ENCODE measurements at places on chromosomes 2 and 18.

DNA sequence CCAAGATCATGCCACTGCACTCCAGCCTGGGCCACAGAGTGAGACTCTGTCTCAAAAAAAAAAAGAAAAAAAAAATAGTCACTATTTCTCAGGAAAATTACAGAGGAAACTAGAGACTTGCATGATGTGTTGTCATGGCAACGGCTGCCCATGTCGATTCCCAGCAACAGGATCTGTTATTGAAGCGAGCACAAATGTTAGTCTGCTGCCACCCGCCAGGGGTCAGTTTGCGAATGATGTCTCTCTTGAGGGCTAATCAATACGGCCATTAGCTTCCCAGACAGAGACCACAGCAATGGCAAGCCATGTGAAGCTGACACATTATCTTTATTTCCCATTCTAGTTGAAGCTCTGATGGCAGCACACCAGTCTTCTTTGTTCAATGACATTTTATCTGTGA is 32.4 kb upstream of the ACYP2 start:
- DNase-seq, result peak; percentile 39

DNA sequence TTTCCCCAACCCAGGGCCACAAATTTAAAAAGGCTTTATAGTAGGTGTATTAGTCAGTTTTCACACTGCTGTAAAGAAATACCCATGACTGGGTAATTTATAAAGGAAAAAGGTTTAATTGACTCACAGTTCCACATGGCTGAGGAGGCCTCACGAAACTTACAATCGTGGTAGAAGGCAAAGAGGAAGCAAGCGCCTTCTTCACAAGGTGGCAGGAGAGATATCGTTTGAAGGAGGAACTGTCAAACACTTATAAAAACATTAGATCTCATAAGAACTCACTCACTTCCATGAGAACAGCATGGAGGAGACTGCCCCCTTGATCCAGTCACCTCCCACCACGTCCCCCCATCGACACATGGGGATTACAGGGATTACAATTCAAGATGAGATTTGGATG is 70.4 kb downstream of the FECH start:
- DNase-seq, result no peak

GRCh38 chr2:159853101-159853500 is 55.1 kb upstream of the CD302 start:
- no peak for DNase-seq

DNA sequence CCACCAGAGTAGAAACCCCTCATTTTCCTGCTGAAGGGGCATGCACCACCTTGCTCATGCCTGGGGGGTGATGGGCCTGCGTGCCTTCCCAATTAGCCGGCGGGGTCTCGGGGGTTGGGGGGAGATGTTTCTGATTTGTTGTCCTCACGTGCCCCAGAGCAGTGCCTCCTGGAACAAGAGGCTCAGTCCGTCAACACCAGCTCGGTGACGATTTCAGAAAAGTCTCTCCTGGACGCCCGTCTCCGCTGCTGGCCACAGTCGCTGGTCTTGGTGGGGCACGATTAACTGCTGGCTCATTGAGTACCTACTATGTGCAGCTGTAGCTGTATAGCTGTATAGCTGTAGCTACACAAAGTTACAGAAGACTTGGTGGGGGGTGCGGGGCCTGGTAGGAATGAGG is 4.4 kb downstream of the ACKR3 start:
- DNase-seq, result no peak

DNA sequence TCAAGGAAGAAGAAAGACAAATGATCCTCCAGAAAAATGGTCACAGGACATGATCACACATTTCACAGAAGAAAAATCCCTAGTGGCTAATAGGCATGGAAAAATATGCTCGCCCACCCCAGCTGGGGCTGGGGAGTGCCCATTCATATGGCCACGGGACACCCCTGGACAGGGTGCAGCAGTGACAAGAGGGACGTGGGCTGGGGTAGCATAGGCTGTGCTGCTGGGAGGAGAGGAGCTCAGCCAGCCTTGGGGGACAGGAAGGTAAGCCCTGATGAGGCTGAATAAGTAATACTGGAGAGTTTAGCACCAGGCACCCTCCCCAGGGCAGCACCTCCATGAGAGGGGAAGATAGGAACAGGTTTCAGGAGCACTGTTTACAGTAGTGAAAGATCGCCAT is 254.9 kb upstream of the HS6ST1 start:
- DNase-seq, result no peak

DNA sequence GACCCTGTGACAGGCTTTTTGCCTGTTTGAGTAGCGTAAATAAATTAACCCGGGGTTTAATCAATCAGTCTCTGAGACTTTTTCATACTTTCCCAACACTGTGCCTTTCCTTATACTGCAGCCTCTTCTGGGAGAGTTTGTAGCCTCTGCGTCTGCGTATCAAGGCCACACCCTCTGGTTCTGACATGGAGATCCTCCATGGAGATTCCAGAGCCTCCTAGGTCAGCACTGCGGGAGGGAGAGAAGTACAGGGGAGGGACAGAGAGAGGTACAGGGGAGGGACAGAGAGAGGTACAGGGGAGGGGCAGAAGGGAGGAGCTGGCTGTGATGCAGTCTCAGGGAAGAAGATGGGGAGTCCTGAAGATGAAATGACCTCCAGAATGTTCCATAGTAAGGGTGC is 166.0 kb downstream of the ARL4C start:
- DNase-seq, result no peak

DNA sequence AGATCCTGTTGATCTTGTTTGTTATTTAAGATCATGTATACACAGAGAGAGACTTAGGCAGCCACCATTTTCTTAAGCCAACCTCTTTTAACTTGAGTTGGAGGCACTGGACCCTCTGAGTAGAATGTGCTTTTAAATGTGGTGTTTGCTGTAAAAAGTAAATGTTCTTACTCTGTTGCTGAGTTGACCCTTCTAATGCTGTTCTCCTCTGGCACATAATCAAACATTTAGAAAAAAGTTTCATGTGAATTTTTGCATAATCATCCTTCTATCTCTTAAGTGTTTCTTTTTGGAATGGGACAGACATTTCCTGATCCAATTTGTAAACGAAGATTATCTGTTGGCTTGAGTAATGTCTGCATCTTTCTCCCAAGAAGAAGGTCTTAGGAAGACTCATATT is 255.1 kb upstream of the ETAA1 start:
- no peak for DNase-seq

- no peak for DNase-seq
Measured at GRCh38 chr2:205914213-205915129, 171.5 kb downstream of the INO80D start.

GRCh38 chr2:229921101-229921891 is 513 bp downstream of the TRIP12 start:
- DNase-seq, result peak; percentile 69

GRCh38 chr2:209721497-209721896 is 50.1 kb upstream of the UNC80 start:
- DNase-seq, result no peak

DNA sequence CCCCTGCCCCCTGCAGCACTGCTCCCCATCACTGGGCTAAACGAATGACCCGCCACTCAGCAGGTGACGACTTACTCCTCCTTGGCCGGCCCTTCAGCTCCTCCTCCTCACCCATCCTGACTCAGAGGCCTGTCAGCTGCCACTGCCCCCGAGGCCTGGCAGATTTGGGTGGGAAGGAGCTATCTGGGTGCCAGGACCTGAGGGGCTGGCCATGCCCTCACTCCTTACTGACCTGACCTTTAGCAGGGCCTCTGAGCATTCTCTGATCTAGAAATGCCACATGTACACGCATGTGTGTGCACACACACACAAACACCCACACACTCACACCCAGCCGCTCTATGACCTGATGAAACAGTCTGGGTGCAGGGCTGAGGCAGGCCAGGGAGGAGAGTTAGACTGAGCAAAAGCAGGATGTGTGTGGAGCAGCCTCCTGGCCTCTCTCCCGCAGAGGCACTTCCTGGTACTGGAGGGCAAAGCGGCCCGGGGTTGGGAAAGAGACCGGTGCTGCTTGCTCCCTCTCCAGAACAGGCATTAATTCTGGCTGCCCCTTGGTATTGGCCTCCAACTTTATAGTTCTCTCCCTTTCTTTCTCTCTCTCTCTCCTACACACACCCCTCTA is 68.0 kb downstream of the ZFP36L2 start:
- no peak for DNase-seq

- no peak for DNase-seq
Measured at GRCh38 chr18:75141734-75142133, 67.2 kb downstream of the PTGR3 start.

DNA sequence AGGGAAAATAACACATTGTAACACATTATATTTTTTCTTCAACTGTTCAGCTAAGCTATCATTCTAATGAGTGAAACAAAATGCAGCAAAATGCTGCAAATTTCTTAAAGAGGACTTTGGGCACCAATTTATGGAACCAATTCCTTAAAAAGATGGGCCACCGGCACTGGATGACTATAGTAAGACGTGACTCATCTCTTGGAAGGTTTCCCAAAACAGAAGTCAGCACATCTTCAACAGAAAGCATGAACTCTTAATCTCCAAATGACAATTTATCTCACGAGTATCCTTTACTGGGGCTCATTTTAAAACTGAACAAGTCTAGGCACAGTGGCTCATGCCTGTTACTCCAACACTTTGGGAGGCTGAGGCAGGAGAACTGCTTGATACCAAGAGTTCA is 213.4 kb downstream of the CDH20 start:
- no peak for DNase-seq

DNA sequence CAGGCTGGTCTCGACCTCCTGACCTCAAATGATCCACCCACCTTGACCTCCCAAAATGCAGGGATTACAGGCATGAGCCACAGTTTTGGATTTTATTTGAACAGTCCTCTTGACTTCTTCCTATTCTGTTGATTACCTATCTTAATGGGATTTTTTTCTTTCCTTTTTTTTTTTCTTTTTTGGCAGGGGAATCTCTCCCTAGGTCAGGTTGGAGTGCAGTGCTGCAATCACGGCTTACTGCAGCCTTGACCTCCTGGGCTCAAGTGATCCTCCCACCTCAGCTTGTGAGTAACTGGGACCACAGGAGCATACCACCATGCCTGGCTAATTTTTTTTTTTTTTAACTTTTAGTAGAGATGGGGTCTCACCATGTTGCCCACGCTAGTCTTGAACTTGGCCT is 2.8 kb downstream of the MTHFD2 start:
- no peak for DNase-seq

- DNase-seq, result no peak
Measured at GRCh38 chr2:62334009-62334408, 138.1 kb downstream of the B3GNT2 start.

DNA sequence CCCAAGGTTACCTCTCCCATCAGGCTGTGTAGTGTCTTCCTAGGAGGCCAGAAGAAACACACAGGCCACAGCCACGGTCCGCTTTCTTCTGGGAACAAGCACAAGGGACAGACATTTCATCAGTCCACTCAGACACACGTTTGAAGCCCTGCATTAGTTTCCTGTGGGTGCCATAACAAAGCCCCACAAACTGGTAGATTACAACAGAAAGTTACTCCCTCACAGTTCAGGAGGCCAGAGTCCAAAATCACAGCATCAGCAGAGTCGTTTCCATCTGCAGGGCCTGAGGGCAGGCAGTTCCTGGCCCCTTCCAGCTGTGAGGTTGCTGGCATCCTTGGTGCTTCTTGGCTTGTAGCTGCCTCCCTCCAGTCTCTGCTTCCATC is 8.8 kb upstream of the PRLH start:
- no peak for DNase-seq

DNA sequence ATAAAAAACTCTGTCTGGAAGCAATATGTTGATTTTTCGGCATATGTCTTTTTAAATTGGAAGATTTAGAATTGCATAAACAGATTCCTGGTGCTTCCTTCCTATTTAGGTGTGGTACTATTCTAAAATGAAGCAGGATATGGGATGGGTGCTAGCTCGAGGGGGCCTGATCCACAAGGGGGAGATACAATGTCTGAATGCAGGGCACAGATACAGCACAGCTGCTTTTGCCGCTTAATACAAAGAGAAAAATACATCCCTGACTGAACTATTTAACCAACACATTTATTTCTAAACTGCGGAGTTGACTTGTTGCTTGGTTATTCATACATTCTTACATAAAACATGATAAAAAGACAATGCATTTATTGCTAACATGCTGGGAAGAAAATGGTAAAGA is 169.1 kb downstream of the TMEFF2 start:
- no peak for DNase-seq

GRCh38 chr2:68282811-68283418 is 30.6 kb upstream of the PPP3R1 start:
- DNase-seq, result no peak

- DNase-seq, result no peak
Measured at GRCh38 chr2:22086726-22087125, 963.0 kb downstream of the TDRD15 start.

GRCh38 chr2:188076149-188077056 is 215.3 kb upstream of the GULP1 start:
- DNase-seq, result no peak

DNA sequence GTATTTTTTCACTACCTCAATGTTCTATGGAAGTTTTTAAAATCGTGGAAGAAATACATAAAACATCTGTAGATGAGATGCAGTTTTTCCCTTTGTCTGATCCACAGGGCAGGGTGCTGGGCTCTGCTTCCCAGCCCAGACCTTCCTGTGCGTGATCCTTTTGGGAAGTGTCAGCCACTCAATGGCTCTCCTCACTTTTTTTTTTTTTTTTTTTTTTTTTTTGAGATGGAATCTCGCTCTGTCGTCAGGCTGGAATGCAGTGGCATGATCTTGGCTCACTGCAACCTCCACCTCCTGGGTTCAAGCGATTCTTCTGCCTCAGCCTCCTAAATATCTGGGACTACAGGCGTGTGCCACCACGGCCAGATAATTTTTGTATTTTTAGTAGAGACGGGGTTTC is 32.8 kb downstream of the SOWAHC start:
- no peak for DNase-seq

- no peak for DNase-seq
Measured at GRCh38 chr18:32280188-32280783, 90.4 kb downstream of the MEP1B start.

DNA sequence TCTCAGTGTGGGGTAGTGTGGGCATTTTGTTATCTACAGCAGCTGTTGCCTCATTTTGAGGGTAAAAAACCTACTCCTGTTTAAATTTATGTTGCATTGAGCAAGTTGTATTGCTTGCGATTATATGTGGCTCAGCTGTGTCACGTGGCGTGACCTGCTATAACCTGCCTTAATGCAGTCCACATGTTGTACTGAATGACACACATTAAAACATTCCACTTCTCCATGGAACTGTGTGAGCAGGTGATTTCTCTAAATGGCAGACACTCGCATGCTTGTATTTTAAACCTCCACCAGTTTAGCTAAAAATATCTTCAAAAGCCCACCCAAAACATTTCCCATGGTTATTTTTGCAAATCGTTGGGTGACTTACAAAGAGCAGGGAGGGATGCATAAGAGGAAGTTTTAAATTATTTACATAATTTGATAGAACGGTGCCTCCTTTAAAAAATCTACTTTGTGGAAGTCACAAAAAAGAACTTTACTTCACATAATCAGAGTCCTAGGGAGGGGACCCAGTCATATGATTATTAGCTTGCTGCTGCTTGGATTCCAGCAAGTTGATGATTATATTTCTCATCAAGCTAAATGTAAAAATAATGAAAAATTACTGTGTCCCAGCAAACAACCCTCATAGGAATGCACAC is 163.3 kb upstream of the ZEB2 start:
- DNase-seq, result no peak

DNA sequence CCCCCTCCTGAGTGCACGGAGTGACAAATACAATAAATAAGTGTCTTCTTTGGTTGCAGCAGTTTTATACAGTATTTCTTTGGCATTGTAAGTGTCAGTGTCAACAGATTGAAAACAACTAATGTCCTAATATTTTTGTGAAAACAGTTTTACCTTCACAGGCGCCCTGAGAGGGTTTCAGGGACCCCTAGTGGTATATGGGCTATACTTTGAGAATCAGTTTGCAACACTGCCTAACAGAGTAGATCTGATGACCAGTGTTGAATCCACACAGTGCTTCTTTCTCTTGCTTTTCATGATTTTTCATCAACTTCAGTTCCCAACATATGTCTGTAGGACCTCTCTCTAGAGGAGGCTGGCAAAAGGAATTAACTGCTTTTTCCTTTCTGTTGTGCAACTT is 162.2 kb downstream of the PRPF40A start:
- no peak for DNase-seq
